Common myeloid progenitor, CD34-positive (primary cell): ENCODE measurements at places on chromosomes 11 and 22.

DNA sequence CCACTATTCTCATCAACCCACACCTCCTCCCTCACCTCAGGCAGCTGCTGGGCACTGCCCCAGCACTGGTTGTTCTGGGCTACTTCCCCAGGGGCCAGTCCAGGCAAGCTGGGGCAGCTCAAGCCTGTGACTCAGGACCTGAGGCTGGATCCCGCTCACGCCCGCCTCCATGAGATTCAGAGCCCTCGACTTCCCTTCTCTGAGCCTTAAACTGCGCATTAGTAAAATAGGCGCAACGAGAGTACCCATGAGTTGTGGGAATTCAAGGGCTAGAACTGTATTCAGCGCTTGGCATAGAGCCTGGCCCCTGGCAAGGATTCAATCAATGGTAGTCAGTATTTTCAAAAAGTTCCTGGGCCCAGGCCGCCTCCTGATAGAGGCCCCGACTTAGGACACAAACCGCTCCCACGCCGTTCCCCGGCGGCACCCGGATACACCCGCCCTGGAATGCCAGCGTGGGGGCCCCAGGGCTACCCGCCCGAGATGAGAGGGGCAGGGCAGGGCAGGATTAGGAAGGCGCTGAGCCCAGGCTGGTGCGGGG is 723 bp upstream of the CD82 start:
- peak; percentile 84 for DNase-seq

GRCh38 chr11:9330387-9331384 is 16.3 kb upstream of the TMEM41B start:
- DNase-seq = no peak

DNA sequence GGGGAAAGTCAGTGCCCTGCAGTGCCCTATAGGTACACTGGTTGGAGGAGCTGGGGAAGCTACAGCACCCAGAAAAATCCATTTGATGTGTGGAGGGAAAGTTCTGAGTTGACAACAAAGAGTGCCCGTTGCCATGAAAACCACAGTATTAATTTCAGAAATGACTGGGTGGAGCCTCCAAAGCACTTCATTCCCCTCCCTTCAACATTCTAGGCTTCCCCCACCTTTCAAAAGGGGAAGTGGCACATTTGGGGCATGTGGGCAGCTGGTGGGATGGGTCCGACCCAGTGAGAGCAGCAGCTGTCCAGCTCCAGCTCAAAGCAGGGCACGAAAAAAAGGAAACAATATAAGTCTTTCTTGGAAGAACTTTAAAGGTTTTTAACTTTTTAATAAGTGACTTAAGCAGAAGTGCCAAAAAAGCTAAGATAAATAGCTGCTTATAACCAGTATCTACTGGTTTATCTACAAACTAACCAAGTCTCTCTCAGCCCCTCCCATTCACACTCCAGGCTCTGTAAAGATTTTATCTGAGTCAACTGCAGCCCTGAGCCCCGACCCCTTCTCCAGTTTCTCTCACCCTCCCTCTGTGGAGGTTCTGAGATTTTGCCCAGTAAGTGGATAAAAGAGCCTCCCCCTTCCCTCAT is 9.0 kb upstream of the AHNAK start:
- DNase-seq = peak; percentile 97

DNA sequence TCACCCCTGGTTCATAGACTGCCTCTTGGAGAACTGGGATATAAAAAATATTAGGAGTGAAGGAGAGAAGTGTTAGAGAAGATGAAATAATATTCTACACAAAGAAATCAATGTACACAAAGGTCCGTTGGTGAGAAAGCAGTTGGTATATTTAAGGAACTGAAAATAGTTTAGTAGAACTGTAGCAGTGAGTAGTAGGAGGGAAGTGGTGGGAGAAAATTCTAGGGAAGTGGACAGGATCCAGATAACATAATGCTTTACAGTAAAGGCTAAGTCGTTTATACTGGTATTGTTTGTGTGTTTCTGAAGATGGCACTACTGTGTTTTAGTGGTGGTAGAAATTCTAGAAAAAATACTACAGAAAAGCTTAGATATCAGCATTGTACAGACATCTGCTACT is 120.8 kb upstream of the CHORDC1 start:
- DNase-seq = no peak

DNA sequence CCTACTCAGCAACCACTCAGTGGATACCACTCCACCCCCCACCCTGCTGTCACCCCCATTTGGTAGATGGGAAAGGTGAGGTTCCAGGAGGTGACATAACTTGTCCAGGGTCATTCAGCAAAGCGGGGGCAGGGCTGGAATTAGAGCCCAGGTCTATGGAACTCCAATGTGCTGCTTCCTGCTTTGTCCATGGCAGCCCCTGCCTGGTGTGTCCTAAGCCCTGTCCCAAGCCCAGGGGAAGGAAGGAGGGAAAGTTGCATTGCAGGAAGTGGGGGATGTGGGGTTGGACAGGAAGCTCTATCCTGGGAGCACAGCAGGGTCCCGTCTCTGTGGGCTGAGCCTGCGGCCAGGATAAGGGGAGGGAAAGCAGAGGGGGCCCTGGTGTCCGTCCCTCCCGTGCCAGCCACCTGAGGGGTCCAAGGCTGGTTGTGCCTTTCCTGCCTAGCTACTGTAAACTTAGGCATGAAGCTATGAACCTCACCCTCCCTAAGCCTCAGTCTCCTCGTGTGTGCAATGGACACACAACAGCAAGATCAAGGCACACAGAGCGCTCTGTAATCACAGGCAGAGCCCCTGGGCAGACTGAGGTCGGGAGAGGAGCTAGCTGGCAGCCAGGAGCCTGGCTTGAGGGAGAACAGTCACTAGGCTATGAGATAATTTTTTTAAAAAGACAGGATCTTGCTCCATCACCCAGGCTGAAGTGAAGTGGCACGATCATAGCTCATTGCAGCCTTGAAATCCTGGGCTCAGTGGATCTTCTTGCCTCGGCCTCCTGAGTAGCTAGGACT is 12.9 kb downstream of the GAL3ST1 start:
- no peak for DNase-seq

DNA sequence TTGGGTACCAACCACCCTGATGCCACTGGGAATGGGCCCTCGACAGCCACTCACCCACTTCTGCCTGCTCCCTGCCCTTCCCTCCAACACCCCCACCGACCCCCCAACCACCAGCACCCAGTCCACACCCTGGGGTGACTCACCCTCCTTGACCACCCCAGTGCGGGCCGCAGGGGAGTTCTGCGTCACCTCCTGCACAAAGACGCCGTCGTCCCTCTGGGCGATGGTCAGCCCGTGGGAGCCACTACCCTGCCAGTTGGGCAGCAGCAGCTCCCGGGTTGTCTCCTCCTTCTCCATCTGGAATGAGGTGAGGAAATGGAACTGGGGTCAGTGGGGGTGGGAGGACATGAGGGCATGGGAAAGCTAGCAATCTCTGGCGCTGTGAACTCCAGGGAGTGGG is 10.8 kb downstream of the AHNAK start:
- no peak for DNase-seq

DNA sequence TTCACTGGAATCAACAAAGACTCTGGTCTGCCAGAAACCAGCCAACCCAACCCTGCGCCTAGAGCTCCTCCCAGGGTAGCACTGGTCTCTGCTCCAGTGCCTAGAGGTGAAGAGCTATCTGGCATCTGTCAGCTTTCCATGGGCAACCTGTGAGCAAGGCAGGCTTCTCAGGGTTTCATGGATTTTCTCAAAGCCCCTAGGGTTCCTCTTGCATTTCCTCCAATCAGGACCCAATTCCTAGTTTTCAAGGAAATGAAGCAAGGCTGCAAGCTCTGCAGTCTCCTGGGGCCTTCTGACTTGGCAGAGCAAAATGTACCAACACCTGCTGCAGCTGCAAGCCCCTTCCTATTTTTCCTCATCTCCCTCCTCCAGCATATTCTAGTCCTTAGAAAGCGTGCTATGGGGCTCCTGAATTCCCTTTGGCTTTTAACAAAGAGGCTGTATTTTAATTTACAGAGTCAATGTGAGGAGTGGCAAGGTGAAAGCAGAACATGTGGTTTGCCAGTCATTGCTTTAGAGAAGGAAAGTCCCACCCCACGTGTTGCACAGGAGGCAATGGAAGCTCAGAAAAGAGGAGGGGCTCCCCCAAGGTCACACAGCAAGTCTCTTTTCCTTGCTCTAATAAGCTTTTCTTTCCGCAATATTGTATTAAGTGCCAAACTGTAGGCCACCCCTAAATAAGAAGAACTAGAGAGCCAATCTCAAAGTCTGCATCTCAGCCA is 33.0 kb upstream of the RIC3 start:
- peak; percentile 61 for DNase-seq

DNA sequence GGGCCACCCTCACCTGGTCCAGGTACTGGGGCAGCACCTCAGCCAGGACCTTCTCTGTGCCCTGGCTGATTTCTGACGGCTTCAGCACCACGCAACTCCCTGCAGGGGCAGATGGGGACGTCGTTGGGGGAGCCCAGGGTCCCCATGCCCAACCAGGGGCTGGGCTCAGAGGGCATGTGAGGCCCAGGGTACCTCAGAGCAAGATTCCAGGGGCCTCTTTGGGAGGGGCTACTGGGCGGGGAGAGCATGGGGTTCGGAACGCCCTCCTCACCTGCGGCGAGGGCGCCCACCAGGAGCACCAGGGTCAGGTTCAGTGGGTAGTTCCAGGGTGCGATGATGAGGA is 8.1 kb downstream of the ALDH3B2 start:
- DNase-seq = no peak

DNA sequence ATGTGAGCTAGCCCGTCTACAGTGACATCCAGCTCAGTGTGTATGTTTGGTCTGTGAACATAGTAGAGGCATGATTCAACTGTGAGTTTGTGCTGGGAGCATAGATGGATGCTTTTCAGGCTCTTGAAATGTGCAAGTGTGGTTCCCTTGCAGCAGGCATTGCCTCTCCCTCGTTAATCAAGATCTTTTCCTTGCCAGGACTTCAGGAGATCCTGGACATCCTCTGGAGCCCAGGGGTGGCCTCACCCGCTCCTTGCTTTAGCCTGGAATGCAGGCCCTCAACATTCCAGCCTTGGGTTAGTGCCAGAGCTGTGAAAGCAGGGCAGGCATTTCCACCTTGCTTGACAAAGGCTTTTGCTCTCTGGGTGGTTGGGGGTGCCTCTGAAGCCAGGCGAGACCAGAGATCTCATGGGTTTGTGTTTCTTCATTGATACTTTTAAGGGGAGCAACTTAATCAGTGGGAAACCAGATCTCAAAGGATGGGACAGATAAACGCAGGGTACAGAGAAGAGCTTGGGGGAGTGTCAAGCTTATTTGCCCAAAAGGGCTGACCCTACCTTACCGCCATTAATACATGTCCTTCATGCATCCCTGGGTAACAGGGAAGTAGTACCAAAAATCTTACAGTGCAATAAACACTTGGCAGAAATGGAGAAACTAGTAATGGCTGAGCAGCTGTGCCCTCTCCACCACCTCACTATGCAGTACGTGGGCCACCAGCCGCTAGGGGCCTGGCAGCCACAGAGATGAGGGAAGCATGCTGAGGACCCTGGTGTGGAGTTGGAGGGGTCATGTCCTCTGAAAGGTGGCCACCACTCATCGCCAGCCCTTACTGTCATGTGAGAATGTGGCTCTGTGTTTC is 72.1 kb downstream of the PTPRJ start:
- DNase-seq = no peak

DNA sequence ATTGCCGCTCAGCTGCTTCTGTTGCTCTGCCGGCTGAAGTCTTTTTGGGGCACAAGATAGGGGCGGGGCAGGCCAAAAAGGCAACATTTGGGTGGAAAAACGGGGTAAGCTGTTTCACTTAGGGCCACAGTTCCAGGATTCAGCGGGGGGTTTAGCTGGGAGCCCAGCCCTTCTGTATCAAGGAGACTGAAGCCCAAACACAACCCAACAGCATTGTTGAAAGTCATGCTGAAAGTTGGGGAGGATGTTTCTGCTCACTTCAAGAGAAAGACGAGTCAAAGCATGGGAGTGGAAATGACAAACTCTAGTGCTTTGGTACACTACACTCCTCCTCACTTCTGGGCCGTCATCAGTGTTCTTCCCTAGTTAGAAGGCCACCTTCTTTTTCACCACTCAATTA is 56.1 kb upstream of the GNAZ start:
- DNase-seq = no peak

GRCh38 chr11:28476049-28476448 is 367.9 kb downstream of the METTL15 start:
- DNase-seq = no peak

- DNase-seq = no peak
Measured at GRCh38 chr22:22711532-22711913, 67.1 kb downstream of the GGTLC2 start.

- DNase-seq = no peak
Measured at GRCh38 chr11:4370166-4370565, 2.0 kb upstream of the OR52B4 start.

DNA sequence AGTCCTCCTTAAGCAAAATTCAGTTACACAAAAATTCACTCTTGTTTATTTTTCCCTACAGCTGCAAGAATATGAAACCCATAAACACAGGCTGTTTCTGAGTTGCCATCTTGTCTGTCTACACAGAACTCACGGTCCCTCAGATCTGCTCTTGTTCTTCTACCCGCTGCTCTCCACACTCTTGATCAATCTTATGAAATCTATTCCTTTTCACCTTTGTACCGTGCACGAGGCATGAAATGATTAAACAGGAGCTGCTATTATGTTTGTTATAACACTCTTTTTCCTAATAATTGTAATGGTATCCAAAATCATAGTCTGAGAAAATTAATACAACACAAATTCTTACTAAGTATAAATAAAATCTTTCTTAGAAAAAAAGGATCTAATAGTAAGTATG is 266.1 kb upstream of the PITPNB start:
- no peak for DNase-seq

DNA sequence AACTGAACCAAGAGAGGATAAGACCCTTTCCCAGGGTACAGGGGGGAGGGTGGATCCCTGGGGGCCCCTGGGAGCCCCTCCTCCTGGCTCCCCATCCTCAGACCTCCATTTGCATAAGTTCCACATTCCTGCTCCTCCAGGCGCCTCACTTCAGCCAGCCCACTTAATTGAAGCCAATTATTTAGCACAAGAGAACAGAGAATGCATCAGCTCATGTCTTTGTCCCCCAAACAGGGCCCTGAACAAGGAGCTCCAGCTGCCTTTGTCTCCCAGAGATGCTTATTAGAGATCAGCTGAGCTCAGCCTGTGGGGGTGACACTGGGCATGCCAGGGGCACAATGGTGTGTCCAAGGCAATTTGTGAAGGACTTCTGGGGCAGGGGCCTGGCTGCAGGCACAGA is 89.9 kb upstream of the PRDM11 start:
- no peak for DNase-seq

- no peak for DNase-seq
Measured at GRCh38 chr22:39859903-39860588, 33.5 kb downstream of the ENTHD1 start.

GRCh38 chr11:95708681-95709080 is 80.9 kb downstream of the FAM76B start:
- DNase-seq = no peak
